ENCODE measurements at places on chromosomes 7 and 10. TPM values are rescaled to one million over a fixed set of nuclear protein-coding genes. Genes with fewer than 3 reads are reported as not detected.

DNA sequence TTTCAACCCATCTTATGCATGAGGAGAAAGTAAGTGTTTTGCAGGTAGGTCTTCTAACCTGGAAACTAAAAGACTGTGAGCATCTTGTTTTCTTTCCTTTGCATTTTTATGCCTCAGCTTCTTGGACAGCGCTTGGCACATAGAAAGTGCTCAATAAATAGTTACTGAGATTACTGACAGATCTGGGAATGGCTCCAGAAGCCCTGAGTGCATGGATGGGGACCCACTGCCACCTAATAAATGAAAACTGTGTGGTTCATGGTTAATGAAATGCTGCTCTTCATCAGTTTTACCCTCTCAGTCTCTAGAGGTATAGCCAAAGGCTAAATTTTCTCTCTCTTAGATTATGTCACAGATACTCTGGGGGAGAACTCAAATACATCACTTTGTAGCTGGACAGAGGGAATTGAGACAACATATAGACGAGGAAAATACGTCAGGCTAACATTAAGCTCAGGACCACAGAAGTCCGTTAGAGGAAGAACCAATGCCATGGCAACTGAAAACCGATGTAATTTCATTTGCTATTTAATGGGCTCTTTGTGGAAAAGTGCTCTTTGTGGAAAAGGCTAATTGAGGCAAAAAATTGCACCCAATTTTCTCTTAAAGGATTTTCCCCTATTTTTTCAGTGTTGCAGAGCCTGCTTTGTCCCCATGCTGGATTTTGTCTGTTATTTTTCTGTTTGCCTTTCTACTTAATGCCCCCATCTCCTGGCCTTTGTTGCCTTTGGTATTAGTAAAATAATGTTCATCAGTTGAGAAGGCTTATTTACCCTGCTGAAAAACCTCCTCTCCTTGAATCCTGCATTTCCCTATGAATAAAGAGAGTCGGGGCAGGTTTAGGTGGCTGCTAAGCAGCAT is 17.8 kb downstream of the ASB4 start:
- no peak for DNase-seq
- no peaks in the 10 kb centered on the region for H3K27me3 ChIP-seq
- H3K4me3 ChIP-seq, result no peak overlapping the region
- H3K27ac ChIP-seq, result no peak overlapping the region

DNA sequence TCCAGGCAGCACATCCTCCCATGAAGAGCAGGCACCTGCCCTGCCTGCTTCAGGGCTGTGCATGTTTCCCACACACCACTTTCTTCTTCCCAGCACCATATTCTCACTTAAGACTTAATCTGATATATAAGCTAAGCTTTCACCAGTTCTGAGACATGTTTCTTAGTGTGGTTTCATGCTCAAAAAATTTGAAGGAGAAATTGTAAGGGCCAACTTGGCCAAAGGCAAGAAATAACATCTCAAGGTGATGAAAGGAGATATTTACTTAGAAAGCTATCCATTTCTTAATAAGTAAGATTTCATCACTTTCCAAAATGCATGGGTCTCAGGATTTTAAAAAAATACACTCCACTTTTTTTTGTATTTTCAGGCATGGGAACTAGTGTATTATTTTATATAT is 468.1 kb upstream of the AKR1E2 start:
- no peak overlapping the region for H3K27ac ChIP-seq
- H3K36me3 ChIP-seq, result no peaks in the 10 kb centered on the region
- no peak overlapping the region for H3K4me3 ChIP-seq
- no peaks in the 10 kb centered on the region for H3K4me1 ChIP-seq
- DNase-seq, result no peak
- no peaks in the 10 kb centered on the region for H3K27me3 ChIP-seq

DNA sequence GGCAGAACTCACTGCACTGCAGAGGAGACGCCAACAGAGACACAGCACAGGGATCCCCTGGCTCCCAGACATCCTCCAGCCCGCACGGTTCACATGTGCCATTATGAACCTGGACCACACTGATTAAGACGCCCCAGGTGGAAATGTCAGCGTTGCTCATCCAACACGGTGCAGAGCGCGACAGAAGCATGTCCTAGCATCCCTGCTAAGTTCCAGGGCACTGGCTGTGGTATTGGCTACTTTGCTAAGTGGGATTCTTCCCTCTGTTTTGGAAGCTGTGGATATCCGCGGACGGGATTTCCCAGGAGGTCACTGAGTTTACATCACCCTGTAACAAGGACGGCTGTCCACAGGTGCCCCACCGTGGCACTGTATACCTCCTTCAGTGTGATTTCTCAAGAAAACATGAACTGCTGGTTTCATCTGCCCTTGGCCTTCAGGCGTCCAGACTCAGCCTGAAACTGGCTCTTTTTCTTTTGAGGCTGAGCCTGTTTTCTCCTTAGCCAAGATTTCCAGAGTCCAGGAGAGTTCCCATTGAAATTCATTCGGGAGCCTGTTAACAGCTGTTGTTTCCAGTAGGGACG is 324.0 kb downstream of the WDR37 start:
- no peak for DNase-seq
- H3K27me3 ChIP-seq, result no peaks in the 10 kb centered on the region
- H3K4me1 ChIP-seq, result no peaks in the 10 kb centered on the region
- no peak overlapping the region for H3K27ac ChIP-seq
- H3K4me3 ChIP-seq, result no peak overlapping the region

Gene TWIST1
- 7.2 TPM for total RNA-seq

DNA sequence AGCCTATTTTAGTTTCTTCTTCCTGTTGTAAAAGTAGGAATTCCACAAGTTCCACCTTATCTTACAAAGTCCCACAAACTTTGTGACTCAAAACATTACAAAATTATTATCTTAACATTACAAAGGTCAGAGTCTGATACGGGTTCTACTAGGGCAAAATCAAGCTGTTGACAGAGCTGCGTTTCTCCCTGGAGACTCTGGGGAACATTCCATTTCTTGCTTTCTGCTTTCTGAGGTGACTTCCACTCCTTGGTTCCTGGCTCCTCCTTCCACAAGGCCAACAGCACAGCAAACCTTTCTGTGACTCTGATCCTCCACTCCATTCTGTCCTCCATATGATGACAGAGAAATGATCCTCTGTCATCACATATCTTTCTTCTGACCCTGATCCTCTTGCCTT is 10.6 kb downstream of the OR2F1 start:
- no peak overlapping the region for H3K27ac ChIP-seq
- no peaks in the 10 kb centered on the region for H3K27me3 ChIP-seq
- no peak overlapping the region for H3K4me3 ChIP-seq
- DNase-seq, result no peak

Gene CUEDC2
- 50.3 TPM for total RNA-seq

Gene FEZF1
- total RNA-seq, result not detected

Gene CYP2C8
- 0.16 TPM for total RNA-seq

DNA sequence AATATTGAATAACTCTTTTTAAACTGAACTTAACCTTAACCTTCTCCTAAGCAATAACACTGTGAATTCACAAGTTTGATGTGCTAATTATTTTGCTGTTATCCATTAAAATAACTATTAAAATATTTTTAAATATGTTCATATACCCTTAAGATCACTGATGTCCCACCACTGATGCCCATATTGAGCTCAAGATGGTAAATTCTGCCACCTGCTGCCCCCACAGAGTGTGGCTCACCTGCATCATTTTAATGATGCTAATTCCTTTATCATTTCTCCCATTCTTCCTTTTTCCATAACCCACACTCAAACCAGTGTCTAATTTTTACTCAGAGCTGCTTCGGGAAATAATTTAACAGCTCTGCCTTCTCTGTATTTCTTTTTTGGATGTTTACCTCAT is 82.3 kb upstream of the ARID5B start:
- DNase-seq, result no peak
- no peaks in the 10 kb centered on the region for H3K4me1 ChIP-seq
- no peaks in the 10 kb centered on the region for H3K36me3 ChIP-seq
- no peak overlapping the region for H3K4me3 ChIP-seq

DNA sequence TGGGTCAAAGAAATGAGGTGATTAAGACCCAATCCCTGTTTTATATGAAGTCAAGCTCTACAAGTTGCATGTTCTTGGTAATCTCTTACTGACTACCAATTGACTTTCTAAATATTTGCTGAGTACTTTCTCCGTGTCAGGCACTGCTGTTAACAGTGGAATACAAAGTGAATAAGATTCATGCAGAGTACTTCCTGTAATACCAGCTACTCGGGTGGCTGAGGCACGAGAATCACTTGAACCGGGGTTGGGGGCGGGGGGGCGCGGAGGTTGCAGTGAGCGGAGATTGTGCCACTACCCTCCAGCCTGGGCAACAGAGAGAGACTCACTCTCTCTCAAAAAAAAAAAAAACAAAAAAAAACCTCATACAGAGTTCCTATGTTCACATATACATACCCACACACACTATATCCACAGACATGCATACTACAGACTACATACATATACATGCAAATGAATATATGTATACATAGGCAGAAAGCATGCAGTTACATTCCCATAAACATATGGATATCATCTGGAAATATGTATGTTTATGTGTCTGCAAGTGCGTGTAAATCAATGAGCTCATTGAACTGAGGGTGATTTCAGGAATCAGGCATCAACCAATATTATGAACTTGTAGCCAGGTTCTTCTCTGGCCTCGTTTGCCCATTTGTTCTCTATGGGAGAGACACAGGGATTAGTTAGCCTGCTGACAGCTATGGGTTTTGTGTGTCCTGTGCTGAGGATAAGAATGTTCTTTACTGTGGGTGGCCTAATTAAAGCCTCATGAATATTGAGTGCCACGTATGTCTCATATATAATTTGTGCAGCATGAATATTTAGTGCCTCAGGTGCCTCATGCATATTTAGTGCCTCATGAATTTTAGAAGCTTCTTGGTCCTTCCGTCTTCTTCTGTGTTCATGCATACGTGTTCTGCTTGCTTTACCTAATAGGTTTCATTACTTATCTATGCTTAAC is 73.9 kb downstream of the BICC1 start:
- H3K4me3 ChIP-seq, result no peak overlapping the region
- peaks cover 6% of the 10 kb centered on the region for H3K4me1 ChIP-seq
- H3K36me3 ChIP-seq, result no peaks in the 10 kb centered on the region
- H3K27ac ChIP-seq, result no peak overlapping the region

DNA sequence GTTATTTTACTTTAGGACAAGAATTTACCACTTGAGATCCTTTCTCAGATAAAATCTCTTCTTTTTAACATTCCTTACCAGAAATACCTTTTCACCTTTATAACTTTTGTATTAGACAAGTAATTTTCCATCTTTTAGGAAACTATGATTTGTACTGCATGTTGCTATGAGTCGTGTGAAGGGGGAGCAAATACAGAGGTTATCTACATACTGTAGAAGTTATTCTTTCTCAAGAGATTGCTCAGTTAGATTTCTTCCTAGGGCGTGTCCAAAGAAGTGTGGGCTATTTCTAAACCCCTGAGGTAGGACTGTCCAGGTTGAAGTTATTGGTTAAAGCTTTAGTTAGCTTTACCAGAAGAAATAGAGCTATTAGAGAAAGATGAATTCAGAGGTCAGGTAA is 30.2 kb upstream of the ARHGAP12 start:
- H3K36me3 ChIP-seq, result no peaks in the 10 kb centered on the region
- no peaks in the 10 kb centered on the region for H3K27me3 ChIP-seq
- H3K4me1 ChIP-seq, result no peaks in the 10 kb centered on the region
- no peak overlapping the region for H3K4me3 ChIP-seq
- DNase-seq, result no peak

DNA sequence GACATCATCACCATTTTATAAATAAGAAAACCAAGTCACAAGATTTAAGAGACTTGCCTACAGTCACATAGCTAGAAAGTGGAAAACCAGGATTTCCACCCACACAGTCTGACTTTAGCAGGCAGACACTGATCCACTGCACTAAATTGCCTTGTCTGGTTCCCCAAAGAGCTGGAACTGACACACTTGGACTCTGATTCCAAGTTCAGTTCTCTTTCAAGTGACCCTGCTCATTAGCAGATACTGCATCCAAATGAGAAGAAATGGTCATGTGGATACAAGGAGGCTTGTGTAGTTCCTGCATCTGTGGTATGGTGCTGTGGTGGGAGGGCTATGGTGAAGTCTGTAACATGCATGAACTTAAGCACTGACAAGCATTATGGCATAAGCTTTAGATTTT is 180.1 kb upstream of the MKLN1 start:
- H3K27ac ChIP-seq, result no peak overlapping the region
- H3K27me3 ChIP-seq, result no peaks in the 10 kb centered on the region
- no peaks in the 10 kb centered on the region for H3K36me3 ChIP-seq
- DNase-seq, result no peak

GRCh38 chr7:108663701-108664100 is 94.0 kb downstream of the DNAJB9 start:
- H3K36me3 ChIP-seq, result no peaks in the 10 kb centered on the region
- no peaks in the 10 kb centered on the region for H3K27me3 ChIP-seq
- no peak for DNase-seq
- H3K4me3 ChIP-seq, result no peak overlapping the region

Gene AIFM2
- total RNA-seq, result 14.3 TPM

DNA sequence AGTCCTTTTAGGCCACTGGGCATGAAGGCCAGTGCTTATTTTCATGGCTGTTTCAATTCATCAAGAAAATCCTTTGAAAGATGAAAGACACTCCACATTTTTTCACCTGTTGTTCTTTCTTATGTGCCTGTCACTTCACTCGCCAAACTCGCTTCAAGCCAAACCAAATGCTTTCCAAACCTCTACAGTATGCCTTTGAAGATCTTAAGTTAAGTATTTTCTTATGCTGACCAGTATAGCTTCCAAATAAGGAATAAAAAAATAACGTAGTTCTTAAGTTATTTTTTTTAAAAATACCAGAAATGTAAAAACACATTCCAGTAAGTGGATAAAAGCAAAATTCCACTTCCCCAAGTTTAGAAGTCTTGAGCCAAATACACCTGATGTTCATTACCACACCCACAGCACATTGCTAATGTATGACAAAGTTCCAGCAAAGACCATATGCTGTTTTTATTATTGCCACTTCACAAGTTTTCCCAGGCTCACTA is 186.1 kb downstream of the MTERF1 start:
- H3K27me3 ChIP-seq, result no peaks in the 10 kb centered on the region
- peak overlapping the region; percentile 81 for H3K27ac ChIP-seq
- H3K4me3 ChIP-seq, result no peak overlapping the region

GRCh38 chr7:40611095-40611871 is 476.5 kb downstream of the SUGCT start:
- H3K36me3 ChIP-seq, result no peaks in the 10 kb centered on the region
- H3K27ac ChIP-seq, result no peak overlapping the region
- H3K27me3 ChIP-seq, result no peaks in the 10 kb centered on the region
- no peak overlapping the region for H3K4me3 ChIP-seq
- DNase-seq, result no peak

DNA sequence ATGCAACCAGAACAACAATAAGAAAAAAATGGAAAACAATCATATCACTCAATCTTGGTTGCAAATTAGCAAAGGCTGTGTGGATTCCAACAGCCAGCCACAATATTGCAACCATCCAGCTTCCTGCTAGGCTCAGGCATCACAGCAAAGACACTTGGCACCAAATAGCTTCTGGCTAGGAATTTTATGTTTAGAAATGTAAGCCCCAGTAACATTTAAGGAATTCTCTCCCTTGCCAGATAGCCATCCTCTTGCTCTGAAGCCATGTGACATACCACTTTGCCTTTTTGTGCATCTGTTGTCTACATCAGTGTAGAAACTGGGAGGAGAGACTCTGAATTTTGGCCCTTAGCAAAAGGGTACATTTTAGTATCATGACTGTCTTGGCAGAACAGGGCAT is 22.2 kb downstream of the MKX start:
- no peaks in the 10 kb centered on the region for H3K27me3 ChIP-seq
- no peak overlapping the region for H3K4me3 ChIP-seq
- H3K4me1 ChIP-seq, result no peaks in the 10 kb centered on the region
- DNase-seq, result no peak

- H3K27ac ChIP-seq, result peak overlapping the region; percentile 19
- no peaks in the 10 kb centered on the region for H3K27me3 ChIP-seq
- no peaks in the 10 kb centered on the region for H3K4me1 ChIP-seq
- DNase-seq, result no peak
Measured at GRCh38 chr7:91519241-91520158, 255.3 kb downstream of the FZD1 start.
